ENCODE measurements at places on chromosomes 1 and 21.

DNA sequence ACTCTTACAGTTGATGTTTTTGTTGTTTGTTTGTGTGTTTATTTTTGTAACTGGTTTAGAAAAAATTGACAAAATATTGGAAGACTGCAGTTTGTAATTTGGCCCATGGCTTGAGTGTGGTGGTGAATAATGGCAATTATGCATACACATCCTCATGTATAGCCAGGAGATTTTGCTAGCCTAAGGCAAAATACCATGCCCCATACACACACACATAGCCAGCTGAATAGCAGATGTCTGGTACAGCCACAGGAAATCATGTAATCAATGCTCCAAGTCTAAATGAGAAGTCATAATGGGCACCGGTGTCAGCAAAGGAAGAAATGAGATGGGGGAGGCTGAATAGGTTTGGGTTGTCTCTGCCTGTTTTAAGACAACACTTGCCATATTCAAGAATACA is 135.2 kb upstream of the COA6 start:
- no peak for DNase-seq

- no peak for DNase-seq
These were observed 62.7 kb downstream of the CAPN2 start for GRCh38 chr1:223775054-223775453.

- no peak for DNase-seq
These were observed 80.9 kb upstream of the ESRRG start for GRCh38 chr1:216804111-216804510.

- DNase-seq: no peak
These were observed 361.0 kb downstream of the ADGRL2 start for GRCh38 chr1:82161700-82162141.

DNA sequence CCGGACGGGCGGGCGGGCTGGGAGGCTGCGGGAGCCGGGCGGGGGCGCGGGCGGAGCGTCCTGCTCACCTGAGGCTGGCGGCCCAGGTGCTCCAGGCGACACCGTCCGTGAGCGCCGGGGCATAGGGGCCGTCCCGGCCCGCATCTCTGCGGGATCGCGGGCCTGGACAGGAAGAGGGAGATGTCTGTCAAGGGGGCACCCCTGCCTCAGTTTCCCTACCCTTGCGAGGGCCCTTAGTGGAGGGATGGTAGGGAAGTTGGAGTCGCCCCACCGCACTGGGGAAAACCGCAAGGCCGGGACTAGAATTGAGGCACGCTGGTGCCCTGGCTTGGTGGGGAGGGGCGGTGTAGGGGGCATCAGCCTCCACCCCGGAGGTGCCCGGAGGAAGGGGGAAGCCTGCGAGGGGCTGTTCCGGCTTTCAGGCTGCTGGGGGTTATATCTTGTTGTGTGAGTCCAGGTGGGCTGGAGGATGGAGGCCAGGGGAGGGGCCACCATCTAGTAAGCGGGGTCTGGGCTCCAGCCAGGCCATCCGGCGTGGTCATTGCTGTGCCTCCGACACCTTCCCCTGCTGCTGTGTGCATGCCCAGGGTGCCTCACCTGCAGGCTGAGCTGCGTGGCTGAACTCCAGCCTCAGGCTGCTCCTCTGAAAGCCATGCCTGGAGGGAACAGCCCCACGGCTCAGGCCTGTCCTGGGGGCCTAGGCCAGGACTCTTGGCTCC is 580 bp downstream of the VWA1 start:
- no peak for DNase-seq

DNA sequence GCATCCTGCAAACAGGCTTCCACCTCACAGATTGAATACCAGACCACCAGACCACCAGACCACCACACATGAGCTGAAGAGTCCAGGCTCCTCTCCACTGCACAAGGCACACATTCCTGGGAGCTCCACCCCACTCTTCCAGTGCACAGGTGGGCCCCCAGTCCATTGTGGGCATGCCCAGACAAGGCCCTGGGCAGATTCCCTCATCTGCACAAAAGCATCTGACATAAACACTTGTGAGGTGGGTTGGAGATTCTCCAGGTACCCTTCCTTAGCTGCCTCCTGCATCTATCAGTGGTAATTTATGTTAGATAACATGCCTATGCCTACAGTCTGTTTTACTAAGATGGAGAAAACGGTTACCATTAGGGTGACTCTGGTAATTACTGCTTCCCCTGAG is 11.6 kb upstream of the CTBS start:
- DNase-seq: no peak

- no peak for DNase-seq
These were observed 25.9 kb upstream of the RCAN1 start for GRCh38 chr21:34640858-34641257.

- DNase-seq: no peak
These were observed 26.7 kb downstream of the HLX start for GRCh38 chr1:220905650-220906560.

DNA sequence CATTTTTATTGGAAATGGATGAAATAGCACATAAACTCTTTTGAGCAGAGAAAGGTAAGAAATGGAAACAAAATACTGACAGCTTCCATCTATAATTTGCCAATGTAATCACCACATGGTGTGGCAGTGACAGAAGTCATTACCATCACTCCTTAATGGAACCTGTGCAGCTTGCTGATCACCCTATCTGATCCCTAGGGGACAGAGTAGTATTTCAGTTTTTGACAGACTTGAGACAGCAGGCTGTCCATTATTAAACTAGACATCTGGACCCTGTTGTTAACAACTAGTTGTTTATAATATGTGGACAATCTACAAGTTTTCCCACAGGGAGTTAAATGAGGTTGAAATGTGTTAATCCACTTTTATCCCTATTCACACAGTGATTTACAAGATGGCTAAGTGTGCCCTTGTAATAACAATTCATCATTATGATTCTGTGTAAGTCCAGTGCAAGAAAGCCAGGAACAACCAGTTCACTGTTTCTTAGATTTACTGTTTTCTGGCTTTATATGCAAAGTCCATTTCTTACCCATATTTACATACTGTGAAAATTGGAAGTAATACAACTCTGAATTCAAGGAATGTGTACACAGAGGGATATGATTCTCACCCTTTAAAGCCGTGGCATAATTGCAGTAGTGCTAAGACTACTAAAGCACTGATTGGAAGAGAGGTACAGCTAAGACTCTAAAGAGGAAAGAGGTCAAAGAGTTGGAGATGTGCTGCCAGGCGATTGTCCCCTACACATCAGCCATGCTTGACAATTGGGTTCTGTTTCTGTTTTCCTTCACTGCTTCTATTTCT is 9.1 kb downstream of the KCNT2 start:
- no peak for DNase-seq

GRCh38 chr1:228329887-228330286 is 76.7 kb downstream of the TRIM11 start:
- DNase-seq: no peak

DNA sequence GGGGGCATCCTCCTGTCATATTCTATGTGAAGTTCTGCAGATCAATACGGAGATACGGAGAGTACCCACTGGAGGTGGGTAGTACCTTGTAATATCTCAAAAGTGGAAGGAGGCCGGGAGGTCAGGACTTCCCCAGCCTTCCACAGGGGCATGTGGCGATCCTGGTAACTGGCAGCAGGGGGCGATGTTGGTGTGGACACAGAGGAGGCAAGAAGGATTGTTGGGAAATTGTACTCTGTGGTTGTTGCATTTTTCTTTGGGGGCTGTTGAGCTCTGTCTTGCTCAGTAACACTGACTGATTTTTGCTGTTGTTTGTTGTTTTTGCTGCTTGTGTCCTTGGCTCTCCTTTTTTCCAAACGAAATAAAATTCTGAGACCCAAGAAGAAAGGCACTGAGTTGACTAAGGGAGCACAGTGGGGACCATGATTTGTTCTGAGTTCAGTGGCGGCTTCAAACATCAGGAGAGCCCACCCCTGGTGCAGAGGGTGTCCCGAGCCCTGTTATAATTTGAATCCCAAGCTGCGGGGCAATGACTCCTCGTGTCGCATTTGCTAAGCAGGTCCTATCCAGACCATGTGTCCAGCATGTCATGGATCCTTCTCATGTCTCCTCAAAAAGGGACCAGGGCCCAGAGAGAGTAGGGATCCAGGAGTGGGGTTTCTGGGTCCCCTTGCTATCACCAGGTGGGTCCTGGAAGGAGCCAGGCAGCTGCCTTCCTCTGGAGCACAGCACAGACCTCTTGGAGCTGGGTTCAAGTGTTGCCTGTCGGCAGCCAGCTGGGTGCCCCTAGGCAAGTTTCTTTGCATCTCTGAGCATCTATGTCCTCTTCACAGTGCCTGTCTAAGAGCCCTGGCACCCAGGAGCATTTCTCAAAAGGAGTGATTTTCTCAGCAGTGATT is 22.8 kb downstream of the LHX4 start:
- DNase-seq: peak; percentile 94

DNA sequence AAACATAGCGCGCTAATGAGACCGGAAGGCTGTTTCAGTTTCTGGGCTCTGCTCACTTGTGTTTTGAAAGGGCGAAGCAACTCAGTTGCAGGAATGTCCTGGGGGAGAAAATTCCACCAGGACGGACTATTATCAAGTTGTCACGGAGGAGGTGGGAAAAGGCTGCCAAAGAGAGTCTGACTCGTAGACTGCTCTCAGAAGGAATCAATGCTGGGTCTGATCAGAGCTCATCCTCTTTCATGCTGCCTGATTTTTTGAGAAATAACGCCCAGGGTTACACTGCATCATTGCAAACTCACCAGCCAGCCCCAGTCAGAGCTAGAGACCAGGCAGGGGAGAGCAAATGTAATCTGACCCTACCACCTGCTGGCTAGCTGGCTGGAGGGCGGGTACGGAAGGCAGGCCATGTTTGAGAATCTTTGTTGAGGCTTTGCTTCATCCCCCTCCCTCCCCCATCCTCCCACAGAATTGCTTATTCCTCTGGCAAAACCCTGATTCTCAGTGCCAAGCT is 36.4 kb upstream of the BCL9 start:
- DNase-seq: peak; percentile 55

- no peak for DNase-seq
These were observed at the start of gene TNNT2 for GRCh38 chr1:201377611-201378092. TNNT2 (minus strand) TSS chr1:201377680; CDS start chr1:201373254, 4,426 bp downstream.

GRCh38 chr1:88224906-88225305 is 459.2 kb upstream of the PKN2 start:
- no peak for DNase-seq

DNA sequence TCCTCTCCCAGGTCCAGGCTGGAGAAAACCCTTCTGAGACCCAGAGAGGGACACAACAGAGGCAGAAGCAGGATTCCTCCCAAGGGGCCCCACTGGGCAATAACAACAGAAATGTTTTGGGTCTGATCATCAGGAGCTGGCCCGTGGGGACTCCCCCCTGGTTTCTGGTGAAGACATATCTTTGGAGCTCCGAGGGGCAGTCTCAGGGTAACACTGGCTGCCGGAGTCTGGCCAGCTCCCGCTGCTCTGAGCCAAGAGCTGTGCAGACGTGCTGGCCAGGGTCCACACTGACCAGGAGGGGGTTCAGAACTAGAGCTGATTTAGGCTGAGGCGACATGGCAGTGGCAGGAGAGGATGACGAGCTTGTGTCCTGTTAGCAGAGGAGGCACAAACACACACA is 13.1 kb downstream of the ECE1 start:
- DNase-seq: no peak

DNA sequence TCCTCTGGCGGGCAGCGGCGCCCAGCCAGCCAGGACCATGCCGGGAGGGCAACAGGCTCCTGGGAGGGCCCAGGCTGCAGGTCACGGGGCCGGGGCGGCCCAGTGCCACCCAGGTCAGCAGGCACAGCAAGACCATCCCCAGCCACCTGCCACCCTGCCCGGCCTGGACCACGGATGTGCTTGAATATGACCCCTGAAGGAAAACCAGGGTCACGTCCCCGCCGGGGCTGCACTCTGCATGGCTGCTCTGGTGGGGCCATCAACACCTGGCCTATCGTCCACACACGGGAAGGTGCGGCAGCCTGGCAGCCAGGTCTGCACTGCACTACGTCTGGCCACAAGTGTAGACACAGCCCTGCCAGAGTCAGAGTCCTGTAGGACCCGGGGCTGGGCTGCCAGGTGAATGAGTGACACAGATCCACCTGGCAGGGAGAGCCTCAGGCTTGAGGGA is 6.9 kb downstream of the WNT9A start:
- no peak for DNase-seq

- DNase-seq: no peak
These were observed 42.5 kb upstream of the IL10 start for GRCh38 chr1:206814716-206815341.

Data from NCI-H526 (cell line).